ENCODE measurements at places on chromosomes 16 and 17.

GRCh38 chr17:10266296-10266876 is 68.0 kb upstream of the GAS7 start:
- DNase-seq: no peak

- no peak for DNase-seq
Observed at GRCh38 chr16:23955088-23955487, 119.3 kb downstream of the PRKCB start.

DNA sequence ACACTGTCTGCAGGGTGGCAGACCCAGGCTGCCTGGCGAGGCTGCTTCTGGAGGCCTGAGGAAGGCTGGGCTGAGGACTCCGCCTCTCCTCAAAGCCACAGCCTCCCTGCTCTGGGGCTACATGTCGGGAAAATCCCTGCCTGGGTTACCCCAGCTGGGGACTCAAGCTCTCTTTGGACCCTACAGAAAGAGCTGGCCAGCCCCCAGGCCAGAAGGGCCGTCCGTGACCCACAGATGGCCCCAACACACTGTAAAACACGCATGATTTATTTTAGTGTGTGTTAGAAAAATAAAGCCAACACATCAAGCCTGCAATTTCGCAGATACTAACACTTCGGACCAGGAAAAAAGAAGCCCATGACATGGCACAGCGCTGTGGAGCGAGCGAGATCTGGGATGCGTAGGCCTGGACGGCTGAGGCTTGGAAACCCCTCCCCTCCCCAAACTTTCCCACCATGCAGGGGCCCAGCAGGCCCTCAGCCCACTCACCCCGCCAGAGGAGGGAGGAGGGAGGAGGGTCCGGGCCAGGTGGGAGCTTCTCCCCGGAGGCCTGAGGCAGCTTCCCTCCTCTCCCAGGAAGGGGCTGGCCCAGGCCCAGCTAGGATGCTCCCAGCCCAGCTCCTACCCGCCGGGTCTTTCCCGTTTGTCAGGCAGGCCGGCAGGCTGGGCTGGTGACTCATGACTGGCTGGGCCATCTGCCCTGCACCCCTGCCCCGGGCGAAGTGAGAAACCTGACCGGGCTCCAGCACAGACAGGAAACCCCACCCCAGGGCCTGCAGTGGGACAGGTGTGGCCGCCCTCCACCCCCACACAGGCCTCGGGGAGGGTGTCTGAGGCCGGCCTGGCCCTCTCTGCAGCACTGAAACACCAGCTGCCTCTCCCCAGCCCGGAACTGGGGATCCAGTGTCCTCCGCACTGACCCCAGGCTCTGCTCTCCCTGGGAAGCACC is 34.1 kb upstream of the SLC38A10 start:
- peak; percentile 37 for DNase-seq

- no peak for DNase-seq
Observed at GRCh38 chr17:82031885-82032627, 578 bp downstream of the RAC3 start.

GRCh38 chr16:78925083-78925767 is 675.3 kb downstream of the MAF start:
- DNase-seq: no peak
